Activated naive CD4-positive, alpha-beta T cell treated with anti-CD3 and anti-CD28 coated beads for 36 hours (primary cell): ENCODE measurements at places on chromosomes 1 and 21.

DNA sequence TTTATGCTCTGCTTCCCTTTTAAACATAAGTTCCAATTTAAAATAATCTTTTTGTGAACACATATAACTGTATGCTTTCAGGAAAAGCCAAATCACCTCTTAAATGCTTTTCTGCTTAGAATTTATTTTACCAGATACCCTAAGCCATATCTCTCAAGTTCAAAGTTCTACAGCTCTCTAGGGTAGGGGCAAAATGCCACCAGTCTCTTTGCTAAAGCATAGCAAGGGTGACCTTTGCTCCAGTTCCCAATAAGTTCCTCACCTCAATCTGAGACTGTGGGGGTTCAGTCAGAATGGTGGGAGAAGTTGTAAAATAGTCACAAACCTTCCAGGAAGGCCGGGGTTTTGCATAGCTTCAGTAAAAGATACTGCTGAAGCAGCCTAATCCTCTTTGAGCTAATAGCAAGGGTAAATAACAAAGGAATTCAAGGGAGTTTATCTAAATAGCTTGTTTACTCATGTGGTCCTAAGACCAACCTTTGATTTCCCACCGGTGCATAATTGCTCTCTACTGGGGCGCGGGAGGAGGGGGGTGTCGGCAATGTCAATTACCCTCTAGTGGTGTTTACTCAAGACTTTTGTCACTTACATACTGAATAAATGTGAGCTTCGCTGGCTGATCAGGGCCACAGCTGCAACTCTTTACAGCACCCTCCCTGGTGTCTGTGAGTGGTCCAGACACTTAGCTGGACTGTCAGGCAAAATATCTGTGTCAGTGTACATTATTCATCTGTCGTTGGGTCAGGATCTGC, 1376.2 kb downstream of the NCAM2 start:
- no peaks in the 10 kb centered on the region for H3K27me3 ChIP-seq
- no peaks in the 10 kb centered on the region for H3K36me3 ChIP-seq
- no peak overlapping the region for H3K4me3 ChIP-seq
- no peak for DNase-seq
- H3K4me1 ChIP-seq, result no peaks in the 10 kb centered on the region

GRCh38 chr1:173161510-173162221, 45.5 kb downstream of the TNFSF4 start:
- H3K4me1 ChIP-seq, result no peaks in the 10 kb centered on the region
- no peaks in the 10 kb centered on the region for H3K36me3 ChIP-seq
- H3K4me3 ChIP-seq, result no peak overlapping the region
- H3K27me3 ChIP-seq, result no peaks in the 10 kb centered on the region
- DNase-seq, result no peak

GRCh38 chr1:87336623-87337067, 8.0 kb downstream of the LMO4 start:
- no peak overlapping the region for H3K4me3 ChIP-seq
- DNase-seq, result no peak
- peaks cover 20% of the 10 kb centered on the region for H3K27me3 ChIP-seq
- peaks cover 41% of the 10 kb centered on the region for H3K4me1 ChIP-seq
- no peak overlapping the region for H3K27ac ChIP-seq

GRCh38 chr21:32364387-32364786, 28.4 kb downstream of the URB1 start:
- H3K4me1 ChIP-seq, result no peaks in the 10 kb centered on the region
- H3K27me3 ChIP-seq, result no peaks in the 10 kb centered on the region
- H3K4me3 ChIP-seq, result no peak overlapping the region
- H3K27ac ChIP-seq, result no peak overlapping the region
- peaks cover 50% of the 10 kb centered on the region for H3K36me3 ChIP-seq

GRCh38 chr1:38088791-38089190, 42.2 kb upstream of the POU3F1 start:
- no peak overlapping the region for H3K27ac ChIP-seq
- peaks cover 24% of the 10 kb centered on the region for H3K27me3 ChIP-seq
- DNase-seq, result no peak
- H3K4me1 ChIP-seq, result no peaks in the 10 kb centered on the region
- no peak overlapping the region for H3K4me3 ChIP-seq
- H3K36me3 ChIP-seq, result no peaks in the 10 kb centered on the region

DNA sequence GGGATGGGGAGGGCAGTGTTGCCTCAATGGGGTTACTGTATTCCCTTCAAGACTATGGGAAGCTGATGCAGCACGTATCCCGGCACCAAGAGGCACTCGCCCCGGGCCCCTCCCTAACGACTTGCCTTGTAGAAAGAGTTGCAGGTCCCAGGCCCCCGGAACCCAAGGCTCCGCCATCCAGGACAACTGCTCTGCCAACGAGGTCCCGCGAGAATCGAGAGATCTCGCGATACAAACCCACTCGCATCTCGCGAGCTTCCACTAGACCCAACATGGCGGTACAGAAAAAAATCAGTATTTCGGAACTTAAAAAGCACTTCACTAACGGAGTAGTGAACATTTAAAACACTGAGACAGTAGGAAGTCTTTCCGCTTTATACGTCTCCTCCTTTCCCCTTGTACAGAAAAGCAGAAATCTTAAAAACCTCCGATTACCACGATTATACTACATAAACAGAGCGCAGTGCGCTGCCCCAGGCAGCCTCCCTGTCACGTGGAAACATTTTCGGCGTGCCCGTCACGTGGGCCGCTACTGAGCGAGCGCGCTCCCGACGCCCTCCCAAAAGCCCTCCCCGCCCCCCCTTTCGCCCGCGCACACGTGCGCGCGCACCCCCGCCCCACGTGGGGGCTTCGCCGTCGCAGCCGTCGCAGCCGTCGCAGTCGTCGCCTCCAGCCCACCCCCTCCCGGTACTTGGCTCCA, at the start of gene ZZZ3:
Gene ZZZ3, minus strand, starts transcription at position 199 of the 700 bp plus-strand sequence. CDS start 49,304 bp downstream, outside the sequence.
- peaks cover 6% of the 10 kb centered on the region for H3K36me3 ChIP-seq
- peaks cover 35% of the 10 kb centered on the region for H3K4me1 ChIP-seq
- H3K27me3 ChIP-seq, result no peaks in the 10 kb centered on the region
- peak within 1 kb of the TSS; percentile 90 for H3K27ac ChIP-seq

GRCh38 chr1:16189921-16190621, 22.4 kb downstream of the ARHGEF19 start:
- H3K4me3 ChIP-seq, result no peak overlapping the region
- no peaks in the 10 kb centered on the region for H3K4me1 ChIP-seq
- no peaks in the 10 kb centered on the region for H3K36me3 ChIP-seq
- no peak for DNase-seq
- H3K27ac ChIP-seq, result no peak overlapping the region
- no peaks in the 10 kb centered on the region for H3K27me3 ChIP-seq

DNA sequence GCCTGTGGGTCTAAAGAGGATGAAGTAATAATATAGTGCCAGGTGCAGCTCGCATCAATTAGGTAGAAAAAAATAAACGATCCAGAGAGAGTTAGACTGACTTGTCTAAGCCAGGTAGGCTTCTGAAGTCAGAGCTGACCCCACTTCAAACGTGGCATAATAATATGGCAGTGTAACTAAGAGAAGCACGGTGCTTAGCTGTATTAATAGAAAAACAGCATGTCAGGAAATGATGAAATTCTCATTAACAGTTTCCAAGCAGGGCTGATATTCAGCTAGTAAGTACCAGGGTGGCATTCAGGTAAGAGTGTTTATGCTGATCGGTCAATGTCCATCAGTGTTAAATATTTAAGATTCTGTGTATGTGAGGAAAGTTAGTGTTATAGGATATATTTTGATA, 145.8 kb upstream of the SAMSN1 start:
- H3K4me1 ChIP-seq, result peaks cover 34% of the 10 kb centered on the region
- DNase-seq, result no peak
- H3K27ac ChIP-seq, result peak overlapping the region; percentile 25
- H3K4me3 ChIP-seq, result no peak overlapping the region
- H3K36me3 ChIP-seq, result peaks cover 3% of the 10 kb centered on the region

DNA sequence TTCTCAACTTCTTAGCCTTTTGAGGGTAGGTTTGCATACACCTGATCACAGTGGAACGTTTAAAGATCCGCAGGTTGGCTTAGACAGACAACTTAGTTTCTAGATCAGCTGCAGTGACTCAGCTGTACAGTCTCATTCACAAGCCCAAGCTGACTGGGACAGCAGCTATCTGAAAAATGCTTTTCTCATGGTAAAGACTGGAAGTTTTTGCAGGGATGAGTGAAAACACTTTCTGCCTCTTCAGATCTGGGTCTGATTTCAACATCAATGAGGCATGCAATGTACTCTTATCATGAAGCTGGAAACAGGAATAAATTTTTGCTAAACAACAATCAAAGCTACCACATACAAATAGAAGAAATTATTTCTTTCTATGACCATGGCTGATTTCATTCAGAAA, 61.1 kb upstream of the PTBP2 start:
- H3K36me3 ChIP-seq, result no peaks in the 10 kb centered on the region
- H3K4me1 ChIP-seq, result no peaks in the 10 kb centered on the region
- DNase-seq, result no peak
- no peak overlapping the region for H3K27ac ChIP-seq

DNA sequence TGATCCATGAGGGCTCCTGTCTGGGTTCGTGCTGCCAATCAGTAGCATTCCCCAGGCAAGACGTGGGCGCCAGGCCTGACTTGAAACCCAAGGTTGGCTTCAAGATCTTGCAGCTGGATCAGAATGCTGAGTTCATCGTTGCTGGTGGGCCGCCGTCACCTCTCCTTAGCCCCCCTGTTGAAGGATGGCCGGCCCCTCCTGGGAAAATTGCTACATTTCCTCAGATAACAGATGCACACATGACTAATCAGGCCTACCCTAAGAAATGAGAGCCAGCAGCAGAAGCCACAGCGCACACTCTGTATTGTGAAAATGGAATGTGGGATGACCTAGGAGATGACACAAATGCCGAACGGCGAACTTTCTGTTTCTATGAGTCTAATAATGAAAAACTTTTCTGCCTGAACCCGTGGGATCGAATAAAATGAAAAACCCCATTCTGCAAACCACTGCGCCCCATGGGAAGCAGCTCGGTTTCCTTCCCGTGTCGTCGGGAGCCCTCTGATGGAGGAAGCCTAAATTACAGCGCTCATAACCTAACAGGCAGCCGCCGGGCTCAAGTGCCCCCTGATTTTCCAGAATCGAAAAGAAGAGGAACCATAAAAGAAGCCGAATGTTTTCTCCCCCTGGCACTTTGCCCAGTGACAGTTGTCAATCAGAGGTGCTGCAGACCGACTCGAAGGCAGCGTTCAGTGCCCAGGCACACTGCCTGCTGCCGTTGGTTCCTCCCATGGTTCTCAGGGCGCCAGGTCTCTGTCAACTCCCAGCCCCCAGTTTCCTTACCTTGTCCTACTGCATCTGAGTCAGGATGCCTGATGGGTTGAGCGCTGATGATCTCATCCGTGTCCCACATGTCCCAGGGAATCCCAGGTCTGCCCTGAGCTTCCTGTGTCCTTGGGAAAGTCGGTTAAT, 38.2 kb upstream of the H6PD start:
- peak; percentile 79 for DNase-seq
- peaks cover 39% of the 10 kb centered on the region for H3K27me3 ChIP-seq
- no peaks in the 10 kb centered on the region for H3K36me3 ChIP-seq
- H3K4me3 ChIP-seq, result no peak overlapping the region

DNA sequence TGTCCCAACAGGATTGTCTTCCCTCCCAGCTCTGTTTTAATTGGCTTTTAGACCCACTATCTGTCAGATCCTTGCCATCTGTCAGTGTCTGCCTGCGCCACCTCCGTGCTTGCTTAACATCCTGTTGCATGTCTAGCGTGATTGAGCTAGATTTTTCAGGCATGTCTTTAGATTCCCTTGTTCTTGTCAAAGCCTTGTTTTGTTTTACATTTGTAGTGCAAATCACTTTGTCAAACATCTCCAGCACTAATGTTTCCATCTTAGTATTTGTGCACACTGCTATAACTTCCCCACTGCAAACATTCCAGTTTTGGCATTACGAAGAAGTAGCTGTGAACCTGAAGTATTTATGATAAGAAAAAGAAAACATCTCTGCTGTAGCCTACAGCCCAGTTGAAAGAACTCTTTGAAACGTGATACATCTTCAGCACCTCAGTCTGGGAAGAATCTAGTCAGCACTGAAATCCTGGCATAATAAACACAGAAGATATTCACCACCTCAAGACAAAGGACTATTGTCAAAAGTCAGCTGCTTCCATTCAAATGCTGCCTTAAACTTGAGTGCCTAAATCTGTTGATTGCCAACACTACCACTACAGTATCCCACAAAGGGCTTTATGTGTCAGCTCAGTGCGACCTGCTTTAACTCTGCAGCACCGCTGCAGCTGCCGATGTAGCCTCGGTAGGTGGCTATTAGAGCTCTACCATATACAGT, 105.0 kb downstream of the FNBP1L start:
- H3K27me3 ChIP-seq, result peaks cover 8% of the 10 kb centered on the region
- peaks cover 7% of the 10 kb centered on the region for H3K4me1 ChIP-seq
- no peaks in the 10 kb centered on the region for H3K36me3 ChIP-seq
- H3K4me3 ChIP-seq, result no peak overlapping the region

- no peak for DNase-seq
- no peak overlapping the region for H3K4me3 ChIP-seq
- peaks cover 3% of the 10 kb centered on the region for H3K27me3 ChIP-seq
- no peak overlapping the region for H3K27ac ChIP-seq
- no peaks in the 10 kb centered on the region for H3K4me1 ChIP-seq
- no peaks in the 10 kb centered on the region for H3K36me3 ChIP-seq
These were observed 19.0 kb downstream of the SDC3 start for GRCh38 chr1:30889511-30889910.

DNA sequence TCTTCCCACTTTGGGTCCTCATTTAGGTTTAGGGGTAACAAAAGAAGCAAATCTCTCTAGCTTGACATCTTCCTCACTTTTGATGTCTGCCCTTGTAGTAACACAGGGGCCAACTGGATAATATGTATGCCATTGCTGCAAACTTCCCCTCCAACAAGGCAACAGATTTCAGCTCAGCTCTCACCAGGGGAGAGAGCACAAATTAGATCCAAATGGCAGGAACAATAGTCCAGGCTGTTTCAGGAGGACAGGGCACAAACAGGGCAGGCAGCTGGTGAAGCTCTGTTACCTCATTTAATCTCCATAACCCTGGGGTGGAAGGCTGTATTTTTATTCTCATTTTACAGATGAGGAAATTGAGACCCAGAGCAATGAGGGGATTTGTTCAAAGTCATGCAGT, 4.3 kb upstream of the PIK3R3 start:
- no peak overlapping the region for H3K27ac ChIP-seq
- H3K4me3 ChIP-seq, result no peak overlapping the region
- H3K27me3 ChIP-seq, result peaks cover 24% of the 10 kb centered on the region
- peaks cover 13% of the 10 kb centered on the region for H3K4me1 ChIP-seq
- no peaks in the 10 kb centered on the region for H3K36me3 ChIP-seq

GRCh38 chr21:29224006-29224405, 74.7 kb upstream of the BACH1 start:
- peaks cover 6% of the 10 kb centered on the region for H3K4me1 ChIP-seq
- no peak overlapping the region for H3K27ac ChIP-seq
- DNase-seq, result no peak
- no peaks in the 10 kb centered on the region for H3K36me3 ChIP-seq

- H3K27me3 ChIP-seq, result no peaks in the 10 kb centered on the region
- H3K4me1 ChIP-seq, result peaks cover 37% of the 10 kb centered on the region
- no peaks in the 10 kb centered on the region for H3K36me3 ChIP-seq
- DNase-seq, result no peak
These were observed 235.3 kb upstream of the C1orf105 start for GRCh38 chr1:172185211-172185610.

GRCh38 chr1:202160377-202160940, at the start of gene PTPN7:
TSS of gene PTPN7 (minus strand) at chr1:202160602. CDS start at chr1:202159402, 1,200 bp downstream.
- H3K4me3 ChIP-seq, result peak within 1 kb of the TSS; percentile 99
- H3K27me3 ChIP-seq, result no peaks in the 10 kb centered on the region
- H3K36me3 ChIP-seq, result peaks cover 35% of the 10 kb centered on the region
- DNase-seq, result peak; percentile 96
